Caudate nucleus (tissue), 63 donors: ENCODE measurements at places on chromosomes 16 and 17.

- DNase-seq, result no peak
Observed at GRCh38 chr17:7475764-7476422, 3.5 kb downstream of the ZBTB4 start.

DNA sequence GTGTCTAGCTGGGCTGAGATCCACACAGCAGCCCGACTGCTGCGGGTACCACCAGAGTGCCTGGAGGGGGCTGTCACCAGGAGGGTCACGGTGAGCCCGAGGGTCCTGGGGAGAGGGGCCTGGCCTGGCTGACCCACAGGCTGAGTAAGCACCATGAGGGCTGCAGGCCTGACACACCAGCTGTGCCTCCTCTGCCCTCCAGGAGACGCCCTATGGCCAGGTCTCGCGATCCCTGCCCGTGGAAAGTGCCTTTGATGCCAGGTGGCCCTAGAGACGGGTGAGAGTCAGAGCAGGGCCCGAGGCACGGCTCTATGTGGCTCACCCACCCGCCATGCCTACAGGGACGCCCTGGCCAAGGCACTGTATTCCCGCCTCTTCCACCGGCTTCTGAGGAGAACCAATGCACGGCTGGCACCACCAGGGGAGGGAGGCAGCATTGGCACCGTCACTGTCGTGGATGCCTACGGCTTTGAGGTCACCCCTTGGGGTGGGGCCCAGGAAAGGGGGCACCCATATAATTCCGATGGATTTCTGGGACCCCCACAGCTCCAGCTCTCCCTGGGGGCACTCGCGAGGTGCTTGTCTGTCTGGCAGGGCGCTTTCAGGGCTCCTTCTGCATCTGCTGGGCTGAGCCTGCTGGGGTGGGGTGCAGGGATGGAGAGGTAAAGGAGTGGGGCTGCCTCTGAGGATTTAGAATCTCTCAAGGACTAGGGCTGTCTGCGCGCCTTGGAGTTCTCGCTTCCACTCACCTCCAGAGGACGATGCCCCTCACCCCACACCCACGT, 7.1 kb downstream of the MYO15B start:
- DNase-seq, result no peak

GRCh38 chr17:32206861-32207260, 58.8 kb upstream of the RHBDL3 start:
- no peak for DNase-seq

- no peak for DNase-seq
Observed at GRCh38 chr16:4746991-4747574, 12.7 kb downstream of the DNAAF8 start.

DNA sequence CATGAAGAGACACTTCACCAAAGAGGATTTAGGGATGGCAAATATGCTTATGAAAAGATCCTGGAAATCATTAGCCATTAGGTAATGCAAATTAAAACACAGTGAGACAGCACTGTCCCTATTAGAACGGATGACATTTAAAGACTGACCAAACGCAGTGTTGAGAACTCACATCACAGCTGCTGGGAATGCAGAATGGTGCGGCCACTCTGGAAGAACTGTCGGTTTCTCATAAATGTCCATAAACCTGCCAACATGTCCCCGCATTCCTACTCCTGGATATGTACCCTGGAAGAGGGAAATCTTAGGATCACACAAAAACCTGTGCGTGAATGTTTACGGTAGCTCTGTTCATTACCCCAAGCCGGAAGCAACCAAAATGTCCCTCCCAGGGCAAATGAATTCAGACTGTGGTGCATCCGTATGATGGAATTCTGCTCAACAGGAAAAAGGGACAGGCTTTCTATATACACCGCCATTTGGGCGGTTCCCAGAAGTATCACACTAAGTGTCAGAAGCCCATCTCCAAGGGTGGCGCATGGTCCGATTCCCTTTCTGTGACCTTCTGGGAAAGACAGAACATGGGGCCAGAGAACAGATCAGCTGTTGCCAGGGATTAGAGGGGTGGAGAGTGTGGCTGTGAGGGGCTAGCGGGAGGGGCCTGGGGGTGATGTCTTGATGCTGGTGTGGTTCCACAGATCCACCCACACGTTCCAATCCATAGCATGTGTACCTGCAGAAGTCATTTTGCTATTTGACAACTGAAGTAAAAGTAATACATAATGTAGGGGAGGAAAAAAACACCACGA, 197.2 kb upstream of the CHMP6 start:
- DNase-seq, result no peak

- DNase-seq, result no peak
Observed at GRCh38 chr17:65438708-65439294, 122.6 kb downstream of the AXIN2 start.

- peak; percentile 14 for DNase-seq
Observed at GRCh38 chr16:30185683-30186421, 2.5 kb downstream of the CORO1A start.

DNA sequence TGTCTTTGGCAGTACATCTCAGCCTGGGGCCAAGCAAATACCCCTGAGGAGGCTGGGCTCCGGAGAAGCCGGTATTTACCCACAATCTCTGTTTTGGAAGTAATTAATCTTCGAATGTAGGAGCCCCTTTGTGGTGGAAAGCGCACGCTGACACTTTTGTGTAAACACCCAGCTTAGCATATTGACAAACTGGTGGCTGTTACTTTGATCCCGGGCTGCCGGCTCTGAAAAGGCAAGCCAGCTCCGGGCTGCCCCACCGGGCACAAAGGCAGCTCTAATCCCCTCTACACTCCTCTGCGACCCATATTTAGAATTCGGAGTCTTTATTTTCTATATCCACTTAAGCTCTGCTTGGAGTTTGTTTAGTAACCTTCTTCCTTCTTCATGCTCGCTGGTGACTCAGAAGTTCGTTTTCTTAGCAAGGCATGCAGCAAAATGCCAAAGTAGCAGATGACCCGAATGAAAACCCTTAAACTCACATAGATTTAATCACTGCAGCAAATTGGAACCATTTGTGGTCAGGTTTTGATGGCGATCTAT, 144.0 kb upstream of the IRX3 start:
- DNase-seq, result no peak

DNA sequence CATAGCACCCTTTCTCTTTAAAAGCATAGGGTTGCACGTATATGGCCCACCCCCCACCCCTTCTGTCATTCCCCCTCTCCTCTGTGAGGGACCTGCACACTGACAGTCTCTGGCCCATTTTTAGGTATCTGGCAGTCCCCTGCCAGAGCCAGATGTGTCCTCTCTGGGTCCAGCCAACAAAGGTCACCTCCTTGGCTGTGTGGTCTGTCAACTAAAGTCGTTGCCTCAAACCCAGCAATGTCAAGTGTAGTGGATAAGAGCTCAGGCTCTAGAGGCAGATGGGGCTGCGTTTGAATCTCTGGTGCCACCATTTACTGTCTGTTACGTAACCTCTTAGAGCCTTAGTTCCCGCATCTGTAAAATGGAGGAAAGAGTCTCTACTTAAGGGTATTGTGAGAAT, 211.5 kb downstream of the MSI2 start:
- DNase-seq, result no peak

GRCh38 chr16:87202346-87202745, 114.8 kb downstream of the C16orf95 start:
- no peak for DNase-seq

DNA sequence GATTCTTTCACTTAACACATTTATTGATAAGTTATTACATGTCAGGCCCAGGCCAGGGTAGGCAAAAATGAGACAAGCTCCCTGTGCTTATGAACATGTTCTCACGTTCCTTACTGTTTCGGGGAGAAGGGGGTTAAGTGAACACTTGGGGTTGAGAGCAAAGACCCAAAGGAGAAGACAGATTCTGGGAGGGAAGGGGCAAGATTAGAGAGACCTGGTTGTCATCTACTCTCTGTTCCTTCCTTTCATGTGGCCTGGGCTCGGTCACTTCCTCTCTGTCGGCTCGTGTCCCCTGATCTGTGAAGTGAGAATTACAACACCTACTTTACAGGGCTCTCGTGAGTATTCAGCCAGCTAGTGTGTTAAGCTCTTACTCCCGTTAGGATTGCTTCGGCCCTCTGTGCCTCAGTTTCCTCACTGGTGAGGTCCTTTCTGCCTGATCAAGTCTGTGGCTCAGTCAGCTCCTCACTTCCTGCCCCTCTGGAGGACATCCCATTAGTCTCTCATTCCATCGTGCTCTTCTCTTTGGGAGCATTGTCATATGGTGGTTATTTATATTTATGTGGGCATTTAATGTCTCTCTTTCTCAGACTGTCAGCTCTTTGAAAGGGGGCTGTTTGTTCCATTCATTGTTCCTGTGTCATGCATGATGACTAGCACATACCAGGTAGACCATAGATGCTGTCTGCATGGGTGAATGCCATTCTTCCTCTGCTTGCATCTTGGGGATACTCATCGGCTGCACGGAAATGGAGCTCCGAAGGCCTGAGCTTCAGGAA, 38.9 kb downstream of the PLCG2 start:
- no peak for DNase-seq

DNA sequence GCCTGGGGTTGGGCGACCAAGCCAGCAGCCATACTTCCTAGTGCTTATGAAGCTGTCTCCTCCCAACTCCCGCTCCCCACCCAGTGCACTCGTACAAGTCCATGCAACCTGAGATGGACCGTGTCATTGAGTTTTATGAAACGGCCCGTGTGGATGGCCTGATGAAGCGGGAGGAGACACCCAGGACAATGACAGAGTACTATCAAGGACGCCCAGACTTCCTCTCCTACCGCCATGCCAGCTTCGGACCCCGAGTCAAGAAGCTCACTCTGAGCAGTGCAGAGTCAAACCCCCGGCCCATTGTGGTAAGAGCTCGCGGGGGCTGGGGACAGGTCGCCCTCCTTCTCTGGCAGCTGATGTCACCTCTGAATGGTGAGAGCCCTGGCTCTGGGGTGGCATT, 11.0 kb upstream of the KATNB1 start:
- DNase-seq, result no peak

DNA sequence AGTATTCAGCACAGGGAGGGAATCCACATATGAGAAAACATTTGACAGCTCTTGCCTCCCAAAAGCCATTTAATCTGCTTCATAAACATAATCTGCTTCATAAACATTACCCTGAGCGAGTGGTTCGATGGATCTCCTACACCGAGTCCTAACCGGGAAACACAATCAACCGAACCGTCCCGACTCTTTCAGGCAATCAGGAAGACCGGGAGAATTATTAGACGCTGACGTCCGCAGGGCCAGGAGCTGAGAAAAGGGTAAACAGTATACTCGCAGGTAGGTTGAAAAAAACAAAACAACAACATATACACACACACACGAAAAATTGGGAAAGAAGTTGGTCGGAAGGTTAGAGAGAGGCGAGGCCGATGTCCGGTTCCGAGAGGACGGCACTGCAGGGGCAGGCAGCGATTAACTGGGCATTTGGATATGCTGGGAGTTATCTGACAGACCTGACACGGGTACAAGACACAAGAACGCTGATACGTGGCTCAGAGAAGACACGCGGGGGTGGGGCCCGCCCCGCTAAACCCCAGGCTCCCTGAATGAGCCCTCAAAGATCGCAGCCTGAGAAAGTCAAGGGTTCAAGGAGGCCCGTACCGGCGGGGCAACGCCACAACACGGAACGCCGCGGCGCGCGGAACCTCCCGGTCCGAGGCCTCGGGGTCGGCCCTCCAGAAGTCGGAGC, 585 bp downstream of the AP1G1 start:
- peak; percentile 39 for DNase-seq
